H54 (cell line): ENCODE measurements at places on chromosomes 13 and 19.

- DNase-seq = no peak
Observed at GRCh38 chr19:11256189-11256588, 6.1 kb downstream of the DOCK6 start.

DNA sequence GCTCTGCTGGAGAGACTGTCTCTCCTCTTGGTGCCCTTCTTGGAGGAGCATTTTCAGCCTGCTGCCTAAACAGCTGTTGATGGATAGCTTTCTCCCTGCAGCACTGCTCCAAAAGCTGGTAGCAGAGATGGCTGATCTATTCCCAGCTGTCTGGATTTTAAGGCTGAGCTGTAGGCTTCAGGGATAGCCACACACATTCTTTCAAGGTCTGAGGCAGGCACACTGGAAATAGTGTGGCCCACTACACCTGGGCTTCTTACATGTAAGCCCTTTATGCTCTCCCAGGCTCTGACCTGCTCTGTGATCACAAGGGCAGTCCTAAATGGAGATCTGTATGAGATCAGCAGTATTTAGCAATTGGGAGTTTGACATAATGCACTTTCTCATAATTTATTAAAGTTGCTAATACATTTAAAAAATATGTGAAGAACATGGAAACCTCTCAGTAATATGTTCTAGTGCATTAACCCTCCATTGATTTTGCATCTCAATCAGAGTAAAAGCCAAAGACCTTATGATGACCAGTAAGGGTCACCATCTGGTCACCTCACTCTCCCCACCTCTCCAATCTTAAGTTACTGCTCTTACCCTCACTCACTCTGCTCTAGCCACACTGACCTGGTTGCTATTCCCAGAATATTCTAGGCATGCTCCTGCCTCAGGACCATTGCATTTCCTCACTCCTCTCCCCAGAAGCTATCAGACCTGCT, 91.6 kb downstream of the MBNL2 start:
- DNase-seq = no peak

GRCh38 chr13:63209330-63210017, 1793.8 kb upstream of the PCDH20 start:
- DNase-seq = no peak

DNA sequence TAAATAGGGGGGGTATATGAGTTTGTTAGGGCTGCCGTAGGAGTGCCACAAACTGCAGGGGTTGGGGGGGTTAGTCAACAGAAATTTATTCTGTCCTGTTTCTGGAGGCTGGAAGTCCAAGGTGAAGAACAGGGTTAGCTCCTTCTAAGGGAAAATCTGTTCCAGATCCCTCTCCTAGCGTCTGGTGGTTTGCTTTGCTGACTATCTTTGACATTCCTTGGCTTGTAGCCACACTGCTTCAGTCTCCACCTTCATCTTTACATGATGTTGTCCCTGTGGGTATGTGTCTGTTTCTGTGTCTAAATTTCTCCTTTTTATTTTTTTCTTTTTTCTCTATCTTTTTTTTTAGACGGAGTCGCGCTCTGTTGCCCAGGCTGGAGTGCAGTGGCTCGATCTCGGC, 8.1 kb upstream of the ICAM1 start:
- DNase-seq = no peak

- no peak for DNase-seq
Observed at GRCh38 chr13:99045396-99045795, 67.5 kb upstream of the DOCK9 start.

- no peak for DNase-seq
Observed at GRCh38 chr13:65768545-65768944, 1461.6 kb downstream of the PCDH9 start.
